Eye (tissue), 1 donor: ENCODE measurements at places on chromosomes 16 and 17.

DNA sequence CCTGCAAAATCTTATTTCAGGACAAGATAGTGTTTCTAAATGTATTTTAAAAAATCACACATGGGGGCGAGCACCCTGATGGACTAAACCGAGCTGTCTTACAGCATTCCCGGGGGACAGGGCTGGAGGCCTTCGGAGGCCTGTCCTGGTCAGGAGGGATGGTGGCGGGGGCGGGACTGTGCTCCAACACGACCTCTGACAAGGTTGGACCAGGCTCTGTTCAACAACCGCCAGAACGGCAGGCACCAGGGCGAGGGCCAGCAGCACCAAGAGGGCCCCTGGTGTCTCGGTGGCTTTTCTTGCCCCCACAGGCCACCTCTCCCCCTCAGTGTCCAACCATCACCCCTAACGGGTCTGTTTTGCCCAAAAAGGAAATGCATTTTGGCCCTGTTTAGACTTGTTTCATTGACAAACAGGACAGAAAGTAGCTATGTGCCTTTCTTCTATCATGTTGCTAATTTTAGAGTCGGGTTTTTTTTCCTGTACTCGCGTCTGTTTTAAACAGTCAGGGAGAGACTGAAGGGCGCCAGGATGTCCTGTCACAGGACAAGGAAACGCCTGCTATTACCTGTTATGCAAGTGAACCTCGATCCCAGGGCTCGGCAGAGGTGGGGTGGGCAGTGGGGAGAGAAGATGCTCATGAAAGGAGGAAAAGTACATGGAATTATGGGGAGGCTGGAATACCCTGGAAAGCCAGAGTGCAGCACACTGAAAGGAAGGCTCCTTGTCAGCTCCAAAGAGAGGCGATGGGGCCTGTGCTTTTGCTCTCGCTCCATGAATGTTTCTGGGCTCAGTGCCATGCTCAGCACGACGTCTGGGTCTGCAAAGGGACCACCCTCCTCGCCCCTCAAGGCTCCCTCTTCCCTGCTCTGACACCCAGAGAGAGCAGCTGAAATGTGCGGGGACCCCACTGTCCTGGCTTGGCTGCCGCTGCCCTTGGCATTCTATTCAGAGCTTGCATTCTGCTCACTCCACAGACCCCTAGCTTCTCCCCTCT is 11.9 kb downstream of the TMEM204 start:
- DNase-seq, result no peak

DNA sequence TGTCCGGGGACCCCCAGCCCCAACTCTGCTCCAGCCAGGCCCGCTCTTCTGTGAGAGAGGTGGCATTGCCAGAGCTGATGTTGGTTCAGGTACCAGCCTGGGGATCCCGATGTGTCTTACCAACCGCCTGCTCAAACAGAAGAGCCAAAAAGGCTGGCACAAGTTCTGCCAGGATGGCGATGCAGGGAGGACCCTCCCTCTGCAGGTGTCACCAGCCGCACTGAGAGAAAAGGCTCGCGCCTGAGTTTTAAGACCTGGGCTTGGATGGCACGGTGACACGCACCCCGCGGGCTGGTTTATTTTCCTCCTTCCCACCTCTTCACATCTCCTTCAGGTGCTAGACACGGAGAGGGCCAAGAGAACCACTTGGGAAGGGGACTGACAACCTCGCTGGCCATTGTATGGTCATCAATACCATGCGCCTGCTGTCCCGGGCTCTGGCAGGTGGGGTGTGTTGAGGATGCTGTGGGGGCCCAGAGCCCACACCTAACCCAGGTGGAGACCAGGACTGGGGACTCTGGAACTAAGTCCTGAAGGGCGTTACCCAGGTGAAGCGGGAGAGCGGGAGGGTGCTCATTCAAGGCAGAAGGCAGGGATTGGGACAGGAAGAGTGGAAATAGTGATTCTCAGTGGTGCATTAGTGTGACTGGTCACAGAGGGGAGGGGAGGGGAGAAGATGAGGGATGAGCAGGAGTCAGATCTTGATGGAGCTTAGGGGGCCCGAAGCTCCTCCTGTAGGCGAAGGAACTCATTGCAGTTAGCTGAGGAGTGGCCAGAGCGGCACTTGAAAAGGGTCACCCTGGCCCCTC is 16.3 kb downstream of the FOXJ1 start:
- DNase-seq, result no peak

GRCh38 chr16:169014-169413 is 3.2 kb downstream of the HBM start:
- no peak for DNase-seq

DNA sequence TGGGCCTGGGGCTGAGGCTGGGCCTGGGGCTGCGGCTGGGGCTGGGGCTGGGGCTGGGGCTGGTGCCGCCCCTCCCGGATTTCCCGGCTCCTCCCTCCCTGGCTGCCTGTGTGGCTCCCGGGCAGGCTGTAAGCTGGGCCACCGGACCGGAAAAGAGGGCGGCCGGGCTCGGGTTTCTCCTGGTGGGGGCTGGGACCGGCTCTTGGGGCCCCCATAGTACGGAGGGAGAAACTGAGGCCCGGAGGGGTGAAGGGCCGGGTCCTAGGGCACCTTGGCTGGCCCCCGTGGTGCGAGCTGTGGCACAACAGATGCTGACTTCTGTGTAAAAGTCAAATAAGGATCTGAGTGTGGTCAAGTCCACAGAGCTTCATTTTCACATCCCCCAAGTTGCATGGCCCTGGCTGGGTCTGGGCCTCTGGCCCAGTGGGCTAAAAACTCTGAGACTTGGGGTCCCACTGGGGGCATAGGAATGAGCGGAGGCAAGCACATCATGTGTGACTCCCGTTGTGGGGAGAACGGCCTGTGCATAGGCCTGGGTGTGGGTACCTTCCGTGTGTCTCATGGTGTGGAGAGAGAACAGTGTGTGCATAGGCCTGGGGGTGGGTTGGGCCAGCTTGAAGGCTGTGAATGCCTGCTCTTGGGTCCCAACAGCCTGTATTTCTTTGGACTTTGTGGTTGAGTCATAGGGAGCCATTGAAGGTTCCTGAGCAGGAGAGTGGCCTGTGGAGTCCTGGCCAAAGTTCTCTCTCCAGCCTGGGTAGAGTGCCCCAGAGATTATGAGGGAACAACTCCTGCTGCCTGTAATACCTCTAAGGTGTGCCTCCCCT is 123.9 kb upstream of the CIBAR2 start:
- no peak for DNase-seq

- no peak for DNase-seq
These were observed 37.8 kb downstream of the YWHAE start for GRCh38 chr17:1362065-1362848.

DNA sequence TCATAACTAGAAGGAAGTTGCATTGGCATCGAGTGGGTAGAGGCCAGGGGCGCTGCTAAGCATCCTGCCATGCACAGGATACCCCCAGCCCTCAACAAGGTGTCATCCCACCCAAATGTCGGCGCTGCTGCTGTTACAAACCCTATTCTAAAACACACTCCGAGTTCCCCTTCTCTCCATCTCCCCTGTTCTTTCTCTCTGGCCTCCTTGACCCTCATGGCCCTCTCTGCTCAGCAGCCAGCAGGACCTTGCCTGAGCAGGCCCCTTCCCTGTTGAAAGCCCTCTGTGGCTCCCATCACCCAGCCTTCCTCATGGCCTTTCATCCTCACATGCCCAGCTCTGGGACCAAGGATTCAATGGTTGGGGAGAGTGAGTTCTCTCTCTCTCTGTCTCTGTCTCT is 22.3 kb upstream of the CACNG5 start:
- DNase-seq, result no peak

GRCh38 chr17:17391668-17392370 is 85.0 kb upstream of the MED9 start:
- no peak for DNase-seq

- DNase-seq, result peak; percentile 10
These were observed 20.2 kb upstream of the OR3A1 start for GRCh38 chr17:3318336-3318735.

DNA sequence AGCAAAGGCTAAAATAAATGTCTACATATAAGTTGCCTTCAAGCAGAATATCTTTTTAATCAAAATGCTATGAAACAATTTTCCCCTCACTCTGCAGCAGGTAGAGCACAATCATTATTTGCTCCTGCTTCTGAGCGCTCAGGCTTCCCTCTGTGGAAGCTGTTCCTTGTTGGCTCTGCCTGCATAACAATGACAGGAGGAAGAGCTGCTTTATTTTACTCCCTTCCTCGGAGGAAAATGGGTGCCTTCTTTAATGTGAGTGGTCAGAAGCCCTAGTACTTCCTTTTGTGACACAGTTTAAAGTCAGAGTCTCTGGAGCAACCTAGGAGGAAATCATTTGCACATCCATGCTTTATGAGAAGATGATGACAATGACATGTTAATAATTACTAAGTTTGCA is 492.1 kb downstream of the CDH8 start:
- no peak for DNase-seq

DNA sequence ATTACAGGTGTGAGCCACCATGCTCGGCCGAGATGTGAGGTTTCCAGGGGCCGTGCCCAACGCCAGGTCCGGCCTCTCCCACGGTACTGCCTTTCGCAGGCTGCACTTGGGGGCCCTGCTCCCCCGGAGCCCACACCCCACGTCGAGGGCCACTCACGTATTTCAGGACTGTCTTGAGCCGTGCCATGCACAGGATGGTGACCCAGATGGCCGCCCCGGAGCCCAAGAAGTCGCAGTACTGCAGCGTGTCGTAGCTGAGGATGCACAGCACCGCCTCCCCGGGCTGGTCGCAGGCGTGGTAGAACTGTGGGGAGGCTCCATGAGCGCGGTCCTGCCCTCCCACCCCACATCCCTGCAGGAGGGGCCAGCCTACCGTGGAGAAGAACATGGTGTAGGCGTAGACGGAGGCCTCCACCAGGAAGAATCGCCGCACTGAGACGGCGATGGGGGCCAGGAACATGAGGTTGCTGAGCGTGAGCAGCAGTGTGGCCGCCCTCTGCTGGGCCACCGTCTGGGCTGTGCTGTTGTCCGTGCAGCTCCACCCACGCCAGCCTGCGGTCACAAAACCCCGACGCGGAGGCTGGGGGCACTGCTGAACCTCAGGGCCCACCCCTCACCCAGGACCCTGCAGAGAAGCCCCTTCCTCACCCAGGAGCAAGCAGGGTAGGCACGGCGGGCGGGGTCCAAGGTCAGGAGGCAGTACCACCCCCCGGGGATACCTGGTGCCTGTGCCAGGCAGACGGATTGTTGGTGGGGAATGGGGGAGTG is 3.7 kb upstream of the MRPL28 start:
- no peak for DNase-seq

DNA sequence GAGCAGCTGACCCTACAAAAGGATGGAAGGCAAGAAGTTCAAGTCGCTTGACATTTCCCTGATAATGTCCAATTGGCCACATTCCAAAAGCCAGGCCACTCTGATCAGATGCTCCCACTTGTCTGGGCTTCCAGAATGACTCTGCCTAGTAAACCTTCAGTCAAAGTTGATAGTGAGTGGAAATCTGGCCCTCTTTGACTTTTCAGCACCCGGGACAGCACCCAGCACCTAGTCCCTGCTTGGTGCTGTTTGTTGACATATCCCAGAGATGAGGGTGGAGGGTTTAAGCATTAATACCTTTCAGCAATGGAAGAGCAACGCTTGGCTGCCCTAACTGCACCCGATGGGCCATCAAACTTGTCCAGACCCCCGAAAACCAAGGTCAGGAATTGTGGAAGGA is 131.3 kb downstream of the AIPL1 start:
- peak; percentile 75 for DNase-seq

- no peak for DNase-seq
These were observed 17.1 kb downstream of the SAP30BP start for GRCh38 chr17:75684249-75684648.

DNA sequence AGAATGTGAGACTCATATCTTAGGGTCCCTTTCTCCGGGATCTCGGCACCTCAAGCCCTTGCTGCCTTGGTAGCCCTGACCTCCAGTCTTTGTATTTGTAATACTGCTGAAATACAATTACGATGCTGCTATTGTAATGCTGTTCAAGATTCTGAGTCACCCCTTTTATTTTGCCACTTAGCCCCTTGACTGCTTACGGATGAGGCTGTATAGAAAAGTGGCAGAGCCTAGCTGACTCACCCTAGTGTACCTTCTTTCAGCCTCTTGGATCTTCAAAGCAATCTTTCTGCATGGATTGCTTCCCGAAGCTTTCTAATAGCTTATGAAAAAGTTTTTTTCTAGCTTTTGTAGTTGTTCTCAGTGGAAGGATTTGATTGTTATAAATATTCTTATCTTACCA is 187.9 kb downstream of the KCNJ2 start:
- DNase-seq, result no peak

GRCh38 chr16:31016018-31016417 is 5.6 kb upstream of the STX1B start:
- DNase-seq, result no peak

DNA sequence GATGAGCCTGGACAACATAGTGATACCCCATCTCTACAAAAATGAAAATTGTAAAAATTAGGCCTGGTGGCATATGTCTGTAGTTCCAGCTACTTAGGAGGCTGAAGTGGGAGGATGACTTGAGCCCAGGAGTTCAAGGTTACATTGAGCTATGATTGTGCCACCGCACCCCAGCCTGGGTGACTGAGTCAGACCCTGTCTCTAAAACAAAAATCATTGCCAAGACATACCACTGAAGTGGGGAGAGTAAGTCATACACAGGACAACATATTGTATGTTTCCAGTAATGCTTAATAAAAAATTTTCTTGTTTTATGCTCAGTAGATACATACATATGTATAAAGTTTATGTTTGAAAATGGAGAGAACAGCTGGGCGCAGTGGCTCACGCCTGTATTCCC is 39.2 kb downstream of the NDE1 start:
- no peak for DNase-seq

- DNase-seq, result no peak
These were observed 189.6 kb downstream of the MSI2 start for GRCh38 chr17:57445772-57446472.

DNA sequence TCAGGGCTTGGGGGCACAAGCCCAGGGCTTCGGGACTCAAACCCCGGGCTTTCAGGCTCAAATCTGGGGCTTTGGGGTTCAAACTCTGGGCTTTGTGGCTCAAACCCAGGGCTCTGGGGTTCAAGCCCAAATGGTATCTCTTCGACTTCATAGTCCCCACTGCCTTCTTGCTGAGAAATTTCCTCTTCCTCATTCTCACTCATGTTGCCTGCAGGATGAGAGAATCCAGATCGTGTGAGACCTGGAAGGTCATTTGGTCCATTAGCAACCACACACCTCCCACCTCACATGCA is 576 bp downstream of the ZNF768 start:
- DNase-seq, result no peak

GRCh38 chr17:49549311-49549605 is 26.4 kb upstream of the NXPH3 start:
- DNase-seq, result no peak

DNA sequence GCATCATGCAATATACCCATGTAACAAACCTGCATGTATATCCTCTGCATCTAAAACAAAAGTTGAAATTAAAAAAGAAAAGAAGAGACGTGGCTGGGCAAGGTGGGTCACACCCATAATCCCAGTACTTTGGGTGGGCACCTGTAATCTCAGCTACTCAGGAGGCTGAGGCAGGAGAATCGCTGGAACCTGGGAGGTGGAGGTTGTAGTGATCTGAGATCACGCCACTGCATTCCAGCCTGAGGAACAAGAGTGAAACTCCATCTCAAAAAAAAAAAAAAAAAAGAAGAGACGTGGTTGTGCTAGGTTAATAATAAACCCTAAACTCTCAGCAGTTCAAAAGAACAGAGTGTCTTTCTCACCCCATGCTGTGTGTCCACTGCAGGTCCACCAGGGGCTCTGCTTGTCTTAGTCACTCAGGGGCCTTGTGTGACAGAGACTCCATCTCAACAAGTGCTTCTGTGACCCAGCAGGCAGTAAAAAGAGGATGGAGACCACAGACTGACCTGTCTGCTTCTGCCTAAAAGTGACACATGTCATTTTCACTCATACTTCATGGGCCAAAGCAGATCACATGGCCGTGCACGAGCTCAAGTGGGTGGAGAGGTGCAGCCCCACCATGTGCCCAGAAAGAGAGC is 22.3 kb upstream of the N4BP1 start:
- no peak for DNase-seq
